Posterior vena cava (tissue), 2 donors: ENCODE measurements at places on chromosomes 4 and X. TPM values are rescaled to one million over a fixed set of nuclear protein-coding genes. Genes with fewer than 3 reads are reported as not detected.

WDR19 gene
- total RNA-seq: 25.7 TPM

C4orf51 gene
- total RNA-seq: not detected

ZBTB33 gene
- total RNA-seq: 7.8 TPM

ARHGAP10 gene
- total RNA-seq: 80.5 TPM
